GM03348 (cell line): ENCODE measurements at places on chromosomes 7 and 10.

DNA sequence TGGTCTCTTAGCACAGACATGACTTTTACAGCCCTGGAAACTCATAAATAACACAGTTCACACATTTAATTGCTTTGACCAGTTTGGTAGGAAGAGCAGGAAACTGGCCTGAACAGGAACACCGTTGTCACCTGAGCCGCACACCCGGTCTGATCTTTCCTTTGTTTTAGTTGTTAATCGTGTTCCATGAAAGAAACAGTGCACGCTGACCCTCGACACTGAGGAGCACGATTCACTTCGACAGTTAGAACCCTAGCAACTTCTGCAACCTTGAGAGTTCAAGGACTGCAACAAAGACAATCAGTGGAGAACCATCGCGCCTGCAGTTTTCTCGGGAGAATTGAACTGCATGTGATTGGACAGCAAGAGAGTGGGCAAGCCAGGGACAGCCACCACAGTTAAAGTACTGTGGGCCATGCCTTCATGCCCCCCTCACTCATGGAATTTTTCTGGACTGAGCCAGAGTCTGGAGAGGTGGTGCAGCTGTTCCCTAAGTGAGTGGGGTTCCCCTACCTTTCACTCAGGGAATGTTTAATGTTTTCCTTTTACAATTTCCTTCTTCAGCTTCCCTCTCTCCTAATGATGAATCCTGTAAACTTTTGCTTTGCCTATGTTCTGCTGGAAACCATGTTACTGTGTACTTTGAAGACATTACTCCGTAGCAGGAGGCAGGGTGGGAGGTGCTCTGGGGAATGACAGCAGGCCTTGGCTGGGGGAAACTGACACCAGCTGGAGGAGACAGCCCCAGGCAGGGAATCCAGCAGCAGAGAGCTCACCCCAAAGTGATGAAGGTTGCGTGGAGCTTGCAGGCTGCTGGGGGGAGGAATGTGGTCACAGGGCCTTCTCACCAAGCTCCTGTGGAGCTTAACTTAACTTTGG is 198.7 kb downstream of the ZNF438 start:
- no peak for DNase-seq

DNA sequence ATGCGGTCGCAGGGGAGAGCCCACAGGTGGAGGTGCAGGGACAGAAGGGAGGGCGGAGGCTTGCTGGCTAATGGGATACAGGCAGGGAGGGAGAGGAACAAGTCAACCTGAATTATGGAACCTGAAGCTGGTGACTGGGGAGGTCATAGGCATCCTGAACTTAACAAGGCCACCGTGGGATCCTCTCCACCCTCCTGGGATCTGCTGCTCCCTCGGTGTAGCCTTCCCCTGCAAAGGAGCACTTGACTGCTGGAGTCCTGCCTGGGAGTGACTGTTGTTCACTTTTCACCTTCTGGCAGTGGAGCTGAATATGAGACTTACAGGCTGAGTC is 223.1 kb downstream of the GFRA1 start:
- peak; percentile 13 for DNase-seq

GRCh38 chr7:65216469-65216868 is 157.2 kb upstream of the ZNF92 start:
- DNase-seq, result no peak

GRCh38 chr7:151075662-151075971 is 5.0 kb downstream of the FASTK start:
- no peak for DNase-seq

DNA sequence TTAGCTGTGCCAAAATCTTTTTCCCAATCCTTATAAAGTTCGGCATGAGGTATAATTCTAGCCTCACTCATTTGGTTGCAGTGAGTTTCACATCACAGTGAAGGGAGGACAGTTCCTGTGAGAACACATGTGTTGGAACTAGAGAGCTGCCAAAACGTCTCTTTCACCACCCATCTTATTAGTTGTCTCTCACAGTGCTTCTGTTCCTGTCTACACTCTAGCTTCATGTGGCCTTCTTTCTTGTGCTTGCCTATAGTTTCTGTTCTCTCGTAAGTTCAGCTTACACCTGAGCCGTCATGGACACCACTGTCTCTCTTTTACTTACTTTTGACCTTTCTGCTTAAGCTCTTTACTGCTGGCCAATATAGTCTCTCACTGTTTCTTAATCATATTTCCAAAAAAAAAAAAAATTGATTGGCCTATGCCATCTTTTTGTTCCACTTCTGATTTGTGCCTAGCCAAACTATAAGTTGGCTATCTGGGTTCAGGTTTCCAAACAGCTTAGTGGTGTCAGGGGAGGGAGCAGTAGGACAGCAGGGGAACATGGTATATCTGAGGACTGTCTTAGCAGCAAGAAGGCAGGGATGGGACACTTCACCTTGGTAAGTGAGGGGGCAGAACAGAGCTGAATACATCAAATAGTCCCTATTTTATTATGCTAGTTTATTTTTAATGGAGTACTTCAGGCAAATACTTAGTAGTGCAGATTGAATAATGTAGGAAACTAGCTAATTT is 38.0 kb downstream of the ZNRF2 start:
- peak; percentile 53 for DNase-seq

DNA sequence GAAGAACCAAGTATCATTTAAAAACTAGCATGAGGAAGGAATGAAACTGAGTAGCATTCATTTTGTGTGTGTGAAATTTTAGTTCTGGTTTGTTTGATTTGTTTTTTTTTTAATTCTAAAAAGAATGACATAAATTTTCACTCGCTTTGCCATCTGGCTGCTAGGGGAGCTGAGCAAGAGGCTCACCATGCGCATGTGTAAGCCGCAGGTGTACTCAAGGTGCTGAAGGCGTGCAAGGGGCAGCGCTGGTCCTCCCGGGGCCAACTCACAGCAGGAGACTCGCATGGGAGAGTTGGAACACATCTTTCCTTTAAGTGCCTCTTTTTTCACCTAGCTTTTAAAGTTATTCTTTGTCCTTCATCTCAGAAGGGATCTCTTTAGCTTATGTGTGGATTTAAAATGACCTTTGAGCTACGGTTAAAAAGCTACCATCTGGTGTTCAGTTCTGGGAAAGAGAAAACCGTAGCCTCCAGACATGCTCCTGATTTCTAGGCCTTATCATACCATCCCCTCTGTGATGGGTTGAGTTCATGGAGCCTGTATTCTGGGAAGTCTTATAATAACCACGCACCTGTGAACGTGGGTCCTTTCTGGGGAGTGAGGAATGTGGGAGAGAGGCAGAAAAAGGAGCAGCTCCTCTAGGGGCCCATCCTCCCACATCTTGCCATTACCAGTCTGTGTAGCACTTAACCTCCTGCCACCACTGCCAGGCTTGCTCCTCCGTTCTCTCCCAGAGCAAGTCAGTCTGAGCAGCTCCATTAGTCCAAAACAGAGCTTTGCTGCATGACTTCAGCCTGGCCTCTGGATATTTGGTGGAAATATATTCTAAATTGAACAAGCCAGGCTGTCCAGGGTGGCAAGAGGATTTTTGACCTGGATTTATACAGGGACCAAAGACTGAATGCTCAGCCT is 61.9 kb downstream of the KLHDC10 start:
- no peak for DNase-seq

DNA sequence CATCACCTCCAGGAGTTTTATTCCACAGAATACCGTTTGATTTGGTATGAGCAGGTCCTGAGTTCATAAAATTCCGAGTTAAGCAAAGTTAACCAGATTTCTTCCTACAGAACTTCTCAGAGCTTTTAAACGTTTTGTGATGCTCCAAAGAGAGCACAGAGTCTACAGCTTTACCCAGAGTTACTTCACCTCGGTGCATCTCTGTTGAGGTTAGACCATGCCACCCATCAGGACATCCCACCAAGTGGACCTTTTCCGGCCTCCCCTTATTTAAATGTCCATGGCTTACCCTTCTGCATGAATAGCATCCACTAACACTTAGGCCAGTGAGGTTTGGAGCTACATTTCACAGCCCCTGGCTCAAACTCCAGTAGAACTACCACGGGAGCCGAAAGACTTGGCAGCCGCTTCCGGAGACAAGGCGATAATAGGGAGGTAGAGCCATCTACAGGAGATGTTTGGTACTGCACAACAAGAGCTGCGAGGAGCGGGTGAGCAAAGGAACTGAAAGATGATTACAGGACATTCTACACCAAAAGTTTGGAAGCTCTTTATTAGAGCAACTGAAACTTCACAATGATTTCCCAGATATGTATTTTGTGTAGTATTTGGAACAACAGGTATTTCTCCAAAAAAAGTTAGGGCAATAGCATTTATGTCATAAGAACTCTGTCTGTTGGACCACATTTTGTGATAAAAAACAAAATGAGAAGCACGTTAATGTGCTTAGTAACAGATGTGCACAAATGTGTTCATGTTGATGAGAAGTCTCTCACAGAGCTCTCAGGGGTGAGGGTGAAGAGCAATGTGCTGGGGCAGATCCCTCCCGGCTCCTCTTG is 174.7 kb downstream of the HERPUD2 start:
- peak; percentile 67 for DNase-seq

GRCh38 chr7:24434972-24435371 is 138.3 kb upstream of the PALS2 start:
- DNase-seq, result no peak

- DNase-seq, result no peak
Measured at GRCh38 chr7:90857603-90858002, 261.5 kb downstream of the CDK14 start.

DNA sequence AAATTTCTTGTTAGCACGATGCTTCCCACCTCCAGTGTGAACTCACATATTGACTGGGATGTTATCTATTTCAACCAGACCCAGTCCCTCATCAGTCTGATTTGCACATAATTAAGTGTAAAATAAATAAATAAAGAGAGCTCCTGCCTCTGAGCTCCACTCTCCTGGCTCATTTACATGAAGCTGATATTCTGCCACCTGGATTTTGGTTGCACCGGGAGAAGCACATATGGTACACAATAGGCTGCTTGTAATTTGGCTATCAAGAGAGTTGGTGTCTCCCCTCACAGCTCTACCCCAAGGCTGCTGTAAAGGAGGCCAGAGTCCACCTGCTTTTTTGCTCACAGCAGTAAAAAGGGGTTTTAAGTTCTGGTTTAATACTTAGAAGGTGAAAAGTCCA is 610.5 kb downstream of the KCNMA1 start:
- DNase-seq, result no peak

DNA sequence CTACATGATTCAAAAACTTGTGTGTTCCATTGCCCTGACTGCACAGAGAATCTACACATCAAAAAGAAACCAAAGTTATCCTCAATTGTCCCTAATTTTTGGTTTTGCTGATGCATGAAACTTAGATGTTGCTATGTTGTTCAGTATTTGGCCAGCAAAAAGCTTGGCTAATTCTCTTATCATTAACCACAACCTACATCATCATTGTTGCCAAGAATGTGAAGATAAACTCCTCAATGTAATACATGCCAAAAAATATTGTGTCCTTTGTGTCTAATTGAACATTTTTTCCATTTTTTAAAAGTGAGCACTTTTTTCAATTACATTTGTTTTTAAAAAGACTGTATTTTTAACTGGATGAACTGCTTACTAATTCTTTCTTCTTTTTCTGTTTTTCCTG is 268.0 kb upstream of the SEMA3D start:
- no peak for DNase-seq

DNA sequence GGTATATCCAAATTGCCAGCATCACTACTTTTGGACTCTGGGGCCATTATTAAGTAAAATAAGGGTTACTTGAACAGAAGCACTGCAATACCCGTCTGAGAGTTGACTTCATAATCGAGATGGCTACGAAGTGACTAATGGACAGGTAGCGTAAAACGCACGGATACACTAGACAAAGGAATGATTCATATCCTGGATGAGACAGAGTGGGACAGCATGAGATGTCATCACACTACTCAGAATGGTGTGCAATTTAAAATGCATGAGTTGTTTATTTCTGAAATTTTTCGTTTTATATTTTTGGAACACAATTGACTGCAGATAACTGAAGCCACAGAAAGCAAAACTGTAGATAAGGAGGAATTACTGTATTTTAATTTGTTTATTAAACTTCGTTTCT is 421.5 kb upstream of the LRGUK start:
- DNase-seq, result peak; percentile 23

GRCh38 chr7:83149466-83149865 is 13.2 kb downstream of the PCLO start:
- DNase-seq, result no peak

- DNase-seq, result no peak
Measured at GRCh38 chr10:33147013-33147310, 187.5 kb downstream of the NRP1 start.

DNA sequence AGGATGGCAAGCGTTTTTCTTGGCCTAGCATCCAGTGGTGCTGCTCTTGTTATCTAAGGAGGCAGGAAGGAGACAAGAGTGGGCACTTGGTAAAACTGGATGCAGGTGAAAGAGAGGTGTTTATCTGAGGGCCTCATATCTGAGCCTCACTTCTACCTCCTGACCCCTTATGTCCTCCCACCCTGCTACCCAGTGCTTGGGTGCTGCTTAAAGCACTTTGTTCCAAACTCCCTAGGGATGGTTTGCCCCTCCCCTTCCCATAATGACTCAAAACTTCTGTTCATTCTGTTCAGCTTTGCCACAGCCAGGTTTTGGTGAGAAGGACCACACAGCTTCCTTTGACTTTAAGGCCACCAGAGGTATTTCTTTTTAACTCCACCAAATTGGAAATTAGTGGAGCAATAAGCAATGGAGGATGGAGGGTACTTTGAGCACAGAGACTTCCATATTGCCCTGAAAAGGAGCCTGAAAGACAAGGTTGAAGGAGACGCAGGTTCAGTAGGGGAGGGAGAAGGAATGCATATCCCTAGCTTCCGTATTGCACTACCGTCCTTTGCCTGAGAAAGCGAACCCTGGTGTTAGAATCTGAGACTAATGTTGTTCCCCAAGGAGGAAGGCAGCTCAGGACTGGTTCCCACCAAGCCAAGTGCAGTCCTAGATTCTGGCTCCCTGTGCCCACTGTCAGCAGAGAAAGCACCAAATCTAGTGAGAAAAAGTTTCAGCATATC is 30.1 kb downstream of the ENTPD1 start:
- no peak for DNase-seq

GRCh38 chr10:103896225-103896624 is 21.8 kb downstream of the STN1 start:
- no peak for DNase-seq

DNA sequence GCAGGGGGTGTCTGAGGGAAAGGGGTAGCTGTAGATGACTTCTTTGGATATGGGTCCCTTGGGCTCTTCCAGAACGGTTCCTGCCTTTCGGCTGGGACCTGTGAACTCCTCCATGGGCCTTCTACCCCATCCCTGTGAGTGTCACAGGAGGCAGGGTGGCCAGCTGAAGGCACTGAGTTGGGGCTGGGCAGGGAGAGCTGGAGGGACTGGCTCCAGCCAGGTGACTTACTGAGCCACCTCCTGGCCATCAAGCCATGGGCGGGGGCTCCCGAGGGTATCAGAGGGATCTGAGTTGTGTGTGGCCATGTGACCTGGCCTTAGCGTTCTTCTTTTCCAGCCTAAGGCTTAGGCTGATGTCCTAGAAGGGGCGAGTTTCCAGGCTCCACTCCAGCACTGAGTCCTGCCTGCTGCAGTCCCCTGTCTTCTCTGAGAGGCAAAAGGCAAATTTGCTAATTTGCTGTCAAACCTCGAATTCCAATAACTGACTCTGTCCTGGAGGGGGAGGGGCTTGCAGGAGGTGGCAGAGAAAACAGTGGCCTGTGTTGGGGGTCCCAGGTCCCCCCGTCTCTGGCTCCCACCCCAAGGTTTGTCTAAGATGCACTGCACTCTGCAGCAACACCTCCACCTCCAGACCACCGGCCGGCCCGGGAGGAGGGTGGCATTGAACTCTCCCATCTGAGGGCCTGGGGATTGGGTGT is 27.2 kb downstream of the ADCYAP1R1 start:
- no peak for DNase-seq
